Natural killer cell (primary cell): ENCODE measurements at places on chromosomes 2 and 18. TPM values are rescaled to one million over a fixed set of nuclear protein-coding genes. Genes with fewer than 3 reads are reported as not detected.

The RAB31 gene
- 9.9 TPM for total RNA-seq

DNA sequence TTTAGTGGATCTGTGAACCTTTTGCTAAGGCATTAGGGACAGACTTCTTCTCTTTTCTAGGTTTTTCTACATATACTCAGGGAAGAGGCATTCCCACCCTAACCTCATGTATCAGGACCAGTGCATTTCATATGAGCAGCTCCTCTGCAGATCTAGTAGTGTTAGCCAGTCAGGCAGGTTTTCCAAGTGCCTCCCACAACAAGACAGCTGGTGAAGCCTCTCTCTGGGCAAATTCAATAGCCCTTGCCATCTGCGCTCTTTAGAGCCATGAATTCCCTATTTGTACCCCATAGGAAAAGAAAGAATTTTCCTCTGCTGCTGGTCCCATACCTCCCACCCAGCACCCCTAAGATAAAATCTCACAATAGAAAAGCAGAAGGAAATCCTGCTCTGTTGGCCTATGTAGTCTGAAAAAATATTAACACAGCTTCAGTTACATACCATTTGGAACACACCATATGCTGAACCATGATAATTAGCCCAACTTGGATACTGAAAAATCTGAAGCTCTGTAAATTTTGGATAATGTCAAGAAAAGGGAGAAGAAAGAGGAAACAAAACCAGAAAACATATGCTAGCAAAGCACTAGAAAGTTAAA is 1354.6 kb upstream of the NRXN1 start:
- H3K4me3 ChIP-seq = no peak overlapping the region
- no peaks in the 10 kb centered on the region for H3K36me3 ChIP-seq
- DNase-seq = no peak
- H3K27ac ChIP-seq = no peak overlapping the region
- no peaks in the 10 kb centered on the region for H3K4me1 ChIP-seq
- H3K27me3 ChIP-seq = no peaks in the 10 kb centered on the region

- H3K27ac ChIP-seq = no peak overlapping the region
- H3K4me3 ChIP-seq = no peak overlapping the region
- H3K36me3 ChIP-seq = peaks cover 45% of the 10 kb centered on the region
- no peak for DNase-seq
- no peaks in the 10 kb centered on the region for H3K27me3 ChIP-seq
Measured at GRCh38 chr2:186675380-186675779, 18.5 kb upstream of the FAM171B start.

The NTSR2 gene
- total RNA-seq = not detected

The FBXO48 gene
- total RNA-seq = 1.3 TPM

DNA sequence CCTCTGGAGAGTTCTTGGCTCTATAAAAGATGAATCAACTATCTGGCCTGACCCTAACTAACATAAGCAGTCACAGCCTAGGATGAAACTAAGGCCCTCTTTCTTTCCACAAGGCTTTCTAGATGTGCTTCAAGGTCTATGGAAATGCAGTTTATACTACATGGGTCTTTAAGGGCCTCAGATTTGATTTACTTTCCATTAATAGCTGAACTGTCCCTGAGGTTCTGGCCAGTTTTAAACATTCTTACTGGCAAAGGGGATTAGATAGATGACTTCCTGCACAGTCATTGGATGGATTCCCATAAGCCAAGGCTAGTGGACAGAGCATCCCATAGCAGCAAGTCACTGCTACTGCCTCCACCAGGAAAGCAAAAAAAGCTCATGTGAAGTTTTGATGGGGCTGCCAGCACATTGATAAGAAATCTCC is 38.1 kb upstream of the LCLAT1 start:
- DNase-seq = no peak
- no peak overlapping the region for H3K27ac ChIP-seq
- H3K36me3 ChIP-seq = no peaks in the 10 kb centered on the region

GRCh38 chr2:112048887-112049286 is 6.2 kb upstream of the TMEM87B start:
- no peak overlapping the region for H3K4me3 ChIP-seq
- no peak for DNase-seq
- H3K36me3 ChIP-seq = no peaks in the 10 kb centered on the region
- peaks cover 3% of the 10 kb centered on the region for H3K4me1 ChIP-seq

DNA sequence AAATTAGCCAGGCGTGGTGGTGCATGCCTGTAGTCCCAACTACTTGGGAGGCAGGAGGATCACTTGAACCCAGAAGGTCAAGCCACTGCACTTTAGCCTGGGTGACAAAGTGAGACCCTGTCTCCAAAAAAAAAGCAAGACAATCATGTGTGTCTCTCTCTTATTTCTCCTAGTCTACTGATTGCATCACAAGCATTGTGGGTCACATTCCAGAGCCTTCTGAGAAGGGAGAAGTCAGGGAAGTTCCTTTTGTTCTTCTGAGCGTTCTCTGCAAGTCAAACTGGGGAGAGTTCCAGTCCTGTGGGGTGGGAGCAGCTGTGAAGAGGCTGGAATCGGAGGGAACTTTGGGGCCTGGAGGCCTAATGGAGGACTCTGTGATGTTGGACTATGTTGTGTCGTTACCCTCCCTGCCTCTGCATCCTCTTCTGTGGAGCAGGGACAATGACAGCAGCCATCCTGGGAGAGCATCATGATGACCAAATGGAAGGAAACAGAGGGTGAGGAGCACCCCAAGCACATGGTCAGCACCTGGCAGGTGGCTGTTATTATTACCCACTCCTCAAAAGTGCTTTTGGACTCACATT is 115.4 kb downstream of the MRO start:
- H3K36me3 ChIP-seq = no peaks in the 10 kb centered on the region
- H3K27me3 ChIP-seq = no peaks in the 10 kb centered on the region
- H3K4me3 ChIP-seq = no peak overlapping the region
- no peaks in the 10 kb centered on the region for H3K4me1 ChIP-seq
- H3K27ac ChIP-seq = no peak overlapping the region

The NAT8 gene
- not detected for total RNA-seq

The AQP12A gene
- total RNA-seq = not detected

GRCh38 chr2:154589514-154589913 is 109.0 kb upstream of the KCNJ3 start:
- no peak overlapping the region for H3K27ac ChIP-seq
- no peak for DNase-seq
- H3K4me1 ChIP-seq = no peaks in the 10 kb centered on the region
- no peak overlapping the region for H3K4me3 ChIP-seq
- no peaks in the 10 kb centered on the region for H3K27me3 ChIP-seq

GRCh38 chr18:59249199-59249774 is 24.0 kb downstream of the RAX start:
- H3K4me1 ChIP-seq = no peaks in the 10 kb centered on the region
- no peak overlapping the region for H3K4me3 ChIP-seq
- H3K27me3 ChIP-seq = peaks cover 2% of the 10 kb centered on the region
- H3K27ac ChIP-seq = no peak overlapping the region

The TRPM8 gene
- not detected for total RNA-seq

The HOXD8 gene
- total RNA-seq = not detected

The UGT1A10 gene
- not detected for total RNA-seq

- no peak for DNase-seq
- H3K4me3 ChIP-seq = no peak overlapping the region
- no peaks in the 10 kb centered on the region for H3K36me3 ChIP-seq
- no peak overlapping the region for H3K27ac ChIP-seq
Measured at GRCh38 chr2:7913974-7914373, 767.9 kb upstream of the ID2 start.

DNA sequence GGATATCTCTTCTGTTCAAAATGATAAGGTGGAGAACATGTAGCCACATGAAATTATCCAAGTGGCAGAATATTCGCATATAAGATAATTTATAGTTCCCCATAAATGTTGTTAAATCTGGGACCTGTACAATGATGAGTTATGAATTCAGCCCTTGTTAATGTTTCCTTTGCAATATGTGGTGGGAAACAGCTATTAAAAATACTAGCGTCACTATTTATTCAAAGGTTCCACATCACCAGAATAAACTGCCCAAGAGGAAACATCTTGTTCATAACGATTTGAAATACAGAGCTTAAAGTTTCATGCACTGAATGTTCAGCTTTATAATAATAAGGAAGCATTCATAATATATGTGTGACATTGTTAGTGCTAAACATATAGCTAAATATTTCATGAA is 223.9 kb upstream of the TCF4 start:
- no peaks in the 10 kb centered on the region for H3K27me3 ChIP-seq
- H3K27ac ChIP-seq = no peak overlapping the region
- H3K4me1 ChIP-seq = no peaks in the 10 kb centered on the region
- H3K36me3 ChIP-seq = no peaks in the 10 kb centered on the region
- DNase-seq = no peak
- no peak overlapping the region for H3K4me3 ChIP-seq

- no peak overlapping the region for H3K27ac ChIP-seq
- H3K4me3 ChIP-seq = no peak overlapping the region
- no peak for DNase-seq
- H3K27me3 ChIP-seq = no peaks in the 10 kb centered on the region
- no peaks in the 10 kb centered on the region for H3K4me1 ChIP-seq
Measured at GRCh38 chr2:5898667-5899066, 206.5 kb downstream of the SOX11 start.
